AG09319 (cell line): ENCODE measurements at places on chromosomes 12 and 14.

DNA sequence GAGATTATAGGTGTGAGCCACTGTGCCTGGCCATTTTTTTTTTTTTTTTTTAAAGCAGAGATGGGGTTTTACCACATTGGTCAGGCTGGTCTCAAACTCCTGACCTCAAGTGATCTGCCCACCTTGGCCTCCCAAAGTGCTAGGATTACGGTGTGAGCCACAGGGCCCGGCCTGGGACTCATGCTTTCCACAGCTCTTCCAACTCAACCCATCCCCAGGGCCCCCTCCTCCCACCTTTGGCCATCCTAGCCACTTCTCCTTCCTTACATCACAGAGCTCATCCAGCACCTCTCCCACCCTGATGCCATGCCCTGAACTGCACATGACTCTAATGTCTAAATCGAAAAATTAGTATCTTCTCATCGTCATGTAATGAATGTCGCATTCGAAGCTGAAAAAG lies 12.6 kb upstream of the TDRD9 start:
- DNase-seq: no peak

GRCh38 chr12:89413234-89413633 lies 60.9 kb upstream of the DUSP6 start:
- DNase-seq: no peak

- DNase-seq: no peak
Measured at GRCh38 chr12:52344111-52344510, 22.9 kb upstream of the KRT83 start.

DNA sequence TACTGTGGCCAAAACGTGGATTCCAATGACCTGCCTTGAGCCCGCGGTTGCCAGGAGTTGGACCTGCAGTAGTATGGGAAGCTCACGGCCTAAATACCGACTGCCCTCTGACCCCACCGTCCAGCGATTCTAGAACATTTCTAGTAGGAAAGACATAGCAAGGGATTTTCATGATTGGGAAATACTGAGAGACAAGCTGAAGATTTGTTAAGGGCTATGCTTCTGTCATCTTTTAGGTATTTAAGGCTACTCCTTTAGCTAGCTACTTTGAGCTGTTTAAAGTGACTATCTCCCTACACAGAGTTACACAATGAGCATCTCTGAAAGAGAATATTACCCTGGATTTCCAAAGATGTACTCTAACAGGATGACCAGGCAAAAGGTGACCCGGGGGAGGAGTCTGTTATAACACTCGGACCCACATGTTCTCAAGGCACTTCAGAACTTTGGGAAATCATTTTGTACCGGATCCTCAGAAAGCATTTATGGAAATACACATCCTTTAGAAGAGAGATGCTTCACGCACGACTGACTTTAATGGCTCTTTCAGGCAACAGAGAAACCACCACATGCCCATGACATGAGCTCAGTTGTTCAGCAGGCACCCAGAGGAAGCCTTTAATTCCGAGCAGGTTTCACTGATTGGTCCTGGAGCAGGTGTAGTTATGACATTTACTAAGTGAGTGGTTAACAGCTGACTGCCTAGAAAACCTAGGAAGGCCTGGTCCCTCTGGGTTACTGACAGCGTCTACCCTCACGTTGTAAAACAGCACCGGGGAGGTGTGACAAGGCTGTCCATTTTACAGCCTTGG lies 4.2 kb downstream of the BAG5 start:
- DNase-seq: no peak

DNA sequence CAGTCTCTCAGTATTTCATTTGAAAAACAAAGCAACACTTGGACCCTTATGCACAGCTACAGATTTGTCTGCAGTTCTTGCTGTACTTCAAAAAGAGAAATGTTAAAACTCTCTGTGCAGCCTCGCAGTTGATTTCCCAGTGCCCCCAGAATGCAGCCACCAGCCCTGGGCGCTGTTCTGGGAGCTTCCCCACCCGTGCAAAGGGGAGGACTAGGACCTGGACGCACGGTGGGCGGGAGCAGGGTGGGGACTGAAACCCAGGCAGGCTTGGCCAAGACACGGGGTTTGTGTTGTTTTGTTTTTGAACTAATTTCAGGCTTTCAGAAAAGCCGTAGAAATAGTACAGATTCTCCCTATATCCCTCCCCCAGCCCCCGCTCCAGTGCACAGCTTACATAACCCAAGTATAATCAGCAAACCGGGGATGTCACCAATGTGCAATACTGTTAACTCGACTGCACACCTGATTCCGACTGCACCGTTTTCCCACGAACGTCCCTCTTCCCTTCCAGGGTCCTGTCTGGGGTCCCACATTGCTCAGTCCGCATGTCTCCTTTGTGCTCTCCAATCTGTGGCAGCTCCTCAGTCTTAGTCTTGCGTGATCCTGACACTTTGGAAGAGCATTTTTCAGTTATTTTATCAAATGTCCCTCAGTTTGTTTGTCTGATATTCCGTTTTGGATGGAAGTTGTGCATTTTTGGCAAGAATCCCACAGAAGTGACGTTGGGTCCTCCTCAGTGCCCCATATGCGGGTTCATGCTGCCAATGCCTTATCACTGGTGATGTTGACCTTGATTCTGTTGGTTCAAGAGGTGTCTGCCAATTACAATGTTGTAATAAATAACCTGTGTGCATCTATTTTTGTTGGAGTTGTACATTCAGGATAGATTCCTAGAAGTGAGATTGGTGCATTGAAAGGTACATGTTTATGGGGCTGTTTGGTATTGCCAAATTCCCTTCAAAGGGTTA lies 95.9 kb downstream of the SETD3 start:
- no peak for DNase-seq

DNA sequence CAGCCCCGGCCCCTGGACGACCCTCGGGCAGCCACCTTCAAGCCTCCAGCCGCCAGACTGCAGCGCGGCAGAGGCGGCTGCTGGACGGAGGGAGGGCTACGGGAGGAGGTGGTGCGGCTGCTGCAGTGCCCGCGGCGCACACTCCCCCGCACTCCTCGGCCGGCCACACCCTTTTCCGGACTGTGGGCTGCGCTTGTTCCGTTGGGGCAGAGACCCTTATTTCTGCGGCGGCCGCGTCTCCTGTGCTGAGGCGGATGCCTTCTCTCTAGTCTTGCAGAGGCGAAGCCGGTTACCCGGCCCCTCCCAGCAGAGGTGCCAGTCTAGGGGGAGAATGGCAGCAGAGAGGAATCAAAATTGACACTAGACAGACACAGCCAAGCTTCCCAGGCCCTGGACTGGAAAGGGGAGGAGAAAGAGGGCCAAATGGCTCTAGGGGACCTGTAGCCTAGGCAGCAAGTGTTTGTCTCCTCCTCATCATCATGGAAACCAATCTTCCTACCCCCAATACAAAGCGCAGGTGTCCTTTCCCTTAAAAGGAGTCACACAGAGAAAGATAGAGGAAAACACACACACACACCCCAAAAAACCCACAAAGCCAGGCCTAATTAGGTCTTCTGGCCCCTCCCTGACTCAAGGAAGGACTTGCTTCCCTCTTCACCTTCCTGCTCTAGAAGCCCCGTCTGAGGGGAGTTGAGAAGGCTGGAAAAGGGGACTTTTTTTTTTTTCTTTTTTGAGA lies 1.3 kb downstream of the ESYT1 start:
- DNase-seq: no peak

- no peak for DNase-seq
Measured at GRCh38 chr12:111099186-111099585, 178.8 kb upstream of the MYL2 start.

DNA sequence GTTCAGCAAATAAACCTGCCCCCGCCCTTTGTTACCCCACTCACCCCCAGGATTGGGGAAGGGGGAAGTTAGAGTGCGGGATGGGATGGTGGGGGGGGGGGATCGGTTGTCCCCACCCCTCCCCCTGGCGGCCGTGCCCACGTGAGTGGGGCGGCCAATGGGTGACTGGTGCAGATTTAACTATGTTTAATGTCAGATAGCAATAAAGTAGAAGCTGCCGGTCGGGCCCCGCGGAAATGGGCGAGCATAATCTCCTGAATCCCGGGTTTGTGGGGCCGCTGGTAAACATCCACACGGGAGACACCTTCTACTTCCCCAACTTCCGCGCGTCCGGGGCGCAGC lies at the start of gene HOXC12:
TSS of gene HOXC12 (plus strand) at position 210 of the 342 bp plus-strand sequence. CDS start at position 237, 27 bp downstream.
- DNase-seq: no peak

GRCh38 chr12:88299567-88300101 lies 157.5 kb downstream of the TMTC3 start:
- DNase-seq: peak; percentile 90

GRCh38 chr12:93153321-93153720 lies 224.2 kb upstream of the EEA1 start:
- no peak for DNase-seq

DNA sequence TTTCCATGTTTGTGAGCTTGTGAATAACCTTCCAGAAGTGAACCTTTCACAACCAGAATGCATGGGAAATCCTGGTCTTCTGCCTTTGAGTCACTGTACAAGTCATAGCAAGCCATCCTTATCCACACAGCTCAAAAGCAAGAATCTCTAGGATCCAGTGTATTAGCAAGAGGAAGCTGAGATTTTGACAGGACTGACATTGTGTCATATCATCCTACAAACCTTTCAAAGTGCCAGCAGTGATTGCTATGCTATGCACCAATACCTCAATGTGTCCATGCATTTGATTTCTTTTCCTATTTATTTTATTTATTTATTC lies 13.5 kb upstream of the NRDE2 start:
- no peak for DNase-seq

DNA sequence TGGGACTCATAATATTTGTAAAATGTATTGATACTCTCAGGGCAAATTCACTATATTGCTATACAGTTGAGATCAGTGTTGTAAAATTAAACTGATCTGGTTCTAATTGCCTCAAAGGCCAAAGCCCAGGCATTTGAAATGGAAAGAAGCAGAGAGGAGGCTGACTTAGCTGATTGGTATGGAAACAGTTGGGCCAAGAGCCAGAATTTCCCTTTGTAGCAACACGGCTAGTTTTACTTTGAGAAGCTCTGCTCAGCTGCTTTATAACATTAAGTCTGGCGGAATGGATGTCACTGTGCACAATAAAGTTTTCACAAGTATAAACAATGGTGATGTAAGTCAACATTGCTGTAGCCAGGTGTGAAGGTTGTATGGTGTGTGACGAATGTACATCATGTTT lies 186.4 kb downstream of the MSRB3 start:
- peak; percentile 77 for DNase-seq

- DNase-seq: no peak
Measured at GRCh38 chr12:9799961-9800360, 27.3 kb upstream of the KLRF1 start.

GRCh38 chr14:51880835-51881580 lies 20.6 kb downstream of the GNG2 start:
- DNase-seq: no peak

DNA sequence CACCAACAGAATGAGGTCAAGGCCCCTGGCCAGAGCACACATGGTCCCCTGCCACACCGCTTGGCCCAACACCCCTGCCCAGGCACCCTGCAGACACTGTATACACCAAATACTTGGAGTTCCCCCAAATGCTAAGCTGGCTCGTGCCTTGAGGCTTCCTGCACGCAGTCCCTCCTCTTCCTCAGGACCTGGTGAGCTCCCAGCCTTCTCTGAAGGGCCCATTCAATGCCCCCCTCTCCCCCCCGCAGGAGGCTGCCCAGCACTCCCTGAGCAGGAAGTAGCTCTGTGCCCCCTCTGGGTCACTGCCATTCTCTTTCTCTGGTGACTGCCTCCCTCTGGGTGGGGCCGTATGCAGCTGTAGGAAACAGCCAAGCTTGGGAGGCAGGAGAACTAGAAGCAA lies 75.3 kb downstream of the ITPK1 start:
- no peak for DNase-seq

DNA sequence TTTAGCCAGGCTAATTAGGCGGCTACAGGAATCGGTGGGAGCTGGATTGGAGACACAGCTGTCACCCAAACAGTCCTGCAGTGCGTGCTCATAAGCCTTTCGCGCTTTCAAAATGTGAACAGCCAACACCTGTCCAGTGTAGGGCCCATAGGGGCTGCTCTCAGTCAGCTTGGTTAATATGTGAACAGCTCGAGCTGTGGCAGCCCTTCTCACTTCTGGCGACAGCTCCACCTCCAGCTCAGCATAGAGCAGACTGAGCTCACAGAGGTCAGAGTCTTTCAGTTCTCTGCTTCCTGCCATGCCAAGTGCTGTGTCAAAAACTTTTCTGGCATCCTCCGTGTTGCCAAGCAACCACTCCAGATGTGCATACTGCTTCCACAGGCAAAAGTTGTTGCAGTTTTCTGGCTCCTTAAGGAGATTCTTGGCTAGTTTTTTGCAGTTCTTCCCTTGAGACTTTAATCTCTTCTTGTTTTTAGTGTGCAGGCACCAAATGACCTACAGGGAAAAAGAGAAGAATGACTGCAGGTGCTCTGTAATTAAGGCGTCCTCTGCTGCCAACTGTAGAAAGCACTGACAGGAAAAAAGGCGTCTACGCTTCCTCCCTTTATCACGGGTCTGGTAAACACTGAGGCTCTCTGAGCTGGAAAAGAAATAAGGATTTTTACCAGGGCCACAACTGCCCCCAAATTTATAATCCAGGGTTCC lies 32.5 kb downstream of the PSMC1 start:
- DNase-seq: no peak

GRCh38 chr12:45975506-45975905 lies 14.9 kb downstream of the SCAF11 start:
- DNase-seq: no peak

DNA sequence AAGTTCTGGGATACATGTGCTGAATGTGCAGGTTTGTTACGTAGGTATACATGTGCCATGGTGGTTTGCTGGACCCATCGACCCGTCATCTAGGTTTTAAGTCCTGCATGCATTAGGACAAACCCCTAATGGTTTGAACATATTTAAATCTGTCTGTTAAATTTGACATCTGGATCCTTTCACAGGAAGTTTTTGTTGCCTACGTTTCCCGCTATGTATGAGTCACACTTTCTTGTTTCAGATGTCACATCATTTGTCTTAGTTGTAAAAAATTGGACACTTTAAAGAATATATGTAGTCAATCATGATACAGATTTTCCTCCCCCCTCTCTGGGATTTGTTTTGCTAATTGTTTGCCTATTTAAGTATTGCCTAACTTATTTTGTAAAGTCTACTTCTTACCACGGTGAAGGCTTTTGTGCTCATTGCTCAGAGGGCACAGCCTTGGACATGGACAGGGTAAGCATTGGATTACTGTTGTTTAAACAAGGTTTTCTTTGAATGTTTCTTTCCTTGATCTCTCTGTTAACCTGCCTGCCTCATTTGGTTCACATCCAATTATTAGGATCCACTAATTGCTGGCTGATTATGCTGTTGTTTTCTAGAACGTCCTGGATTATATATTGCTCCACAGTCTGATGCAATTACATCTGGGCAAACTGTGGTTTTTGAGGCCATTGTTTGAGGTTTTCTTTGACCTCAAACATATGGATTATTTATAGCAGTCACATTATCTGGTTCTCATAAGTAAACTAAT lies 1441.4 kb downstream of the AACS start:
- no peak for DNase-seq

DNA sequence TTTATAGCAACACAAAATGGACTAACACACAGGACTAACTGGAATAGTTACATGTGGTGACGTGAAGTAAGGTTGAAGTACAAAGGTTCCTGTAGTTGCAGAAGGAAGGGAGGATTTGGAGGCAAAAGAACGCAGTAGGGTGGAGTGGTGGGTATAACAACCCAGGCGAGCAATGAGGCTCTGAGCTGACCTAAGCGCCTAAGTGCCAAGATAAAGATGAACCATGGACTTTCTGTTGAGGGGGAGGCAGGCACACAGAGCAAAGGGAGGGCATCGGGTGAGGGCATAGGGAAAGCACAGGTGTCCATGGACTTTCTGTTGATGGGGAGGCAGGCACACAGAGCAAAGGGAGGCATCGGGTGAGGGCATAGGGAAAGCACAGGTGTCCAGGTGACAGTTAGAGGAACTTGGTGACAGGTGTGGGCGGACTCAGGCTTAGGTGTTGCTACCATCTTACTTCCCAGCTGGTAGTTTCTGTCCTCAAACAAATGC lies 15.2 kb downstream of the SCNN1A start:
- no peak for DNase-seq
